Colonic mucosa (tissue), 4 donors: ENCODE measurements at places on chromosomes 16 and 17. TPM values are rescaled to one million over a fixed set of nuclear protein-coding genes. Genes with fewer than 3 reads are reported as not detected.

DNA sequence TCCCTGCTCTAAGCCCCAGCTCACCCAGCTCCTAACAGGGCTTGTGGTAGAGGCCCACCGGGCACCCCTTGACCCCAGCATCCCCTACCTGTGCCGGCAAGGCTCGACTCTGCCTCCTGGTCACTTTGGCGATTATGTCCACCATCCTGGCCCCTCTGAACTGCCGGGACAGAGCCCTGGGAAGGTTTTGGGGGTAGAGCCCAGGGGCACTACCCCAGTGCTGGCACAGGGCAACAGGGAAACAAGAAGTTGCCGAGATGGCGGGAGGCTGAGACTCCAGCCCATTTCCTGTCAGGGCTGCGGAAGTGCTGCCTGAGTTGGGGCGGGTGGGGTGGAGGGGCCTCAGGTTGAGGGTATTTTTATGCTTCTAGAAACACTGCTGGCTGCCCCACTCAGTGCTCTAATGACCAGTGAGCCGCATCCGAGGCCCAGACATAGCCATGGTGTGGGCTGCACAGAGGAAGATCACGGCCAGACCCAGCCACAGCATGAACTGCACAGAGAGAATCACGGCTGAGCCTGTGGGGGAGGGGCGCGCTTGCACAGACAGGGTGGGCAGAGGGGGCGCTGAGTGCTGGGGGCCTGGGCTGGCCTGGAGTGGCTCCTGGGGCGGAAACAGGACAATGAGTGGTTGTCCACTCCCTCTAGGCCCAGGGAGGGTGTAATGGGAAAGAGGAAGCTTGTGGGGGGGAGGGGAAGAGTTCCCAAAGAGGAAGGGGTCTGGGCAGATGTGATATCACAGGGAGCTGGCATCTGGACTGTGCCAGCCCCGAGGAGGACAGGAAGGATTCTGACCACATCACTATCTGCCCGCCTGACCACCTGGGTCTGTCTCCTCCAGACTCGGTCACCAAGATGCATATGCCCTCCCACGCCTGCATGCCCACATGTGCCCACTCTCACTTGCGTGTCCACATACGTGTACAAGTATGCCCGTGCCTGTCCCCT, 22.3 kb downstream of the ARHGAP27 start:
- peaks cover 36% of the 10 kb centered on the region for H3K4me1 ChIP-seq
- DNase-seq: peak; percentile 43
- no peaks in the 10 kb centered on the region for H3K27me3 ChIP-seq
- H3K27ac ChIP-seq: peak overlapping the region; percentile 93
- H3K4me3 ChIP-seq: peak overlapping the region; percentile 41
- no peaks in the 10 kb centered on the region for H3K36me3 ChIP-seq

KCTD11 gene
- 5.6 TPM for total RNA-seq

CCL11 gene
- total RNA-seq: 0.25 TPM

GRCh38 chr16:68263559-68264127, 683 bp upstream of the SLC7A6 start:
- DNase-seq: no peak
- H3K27ac ChIP-seq: peak overlapping the region; percentile 91
- H3K4me3 ChIP-seq: peak overlapping the region; percentile 83
- no peaks in the 10 kb centered on the region for H3K27me3 ChIP-seq

DNA sequence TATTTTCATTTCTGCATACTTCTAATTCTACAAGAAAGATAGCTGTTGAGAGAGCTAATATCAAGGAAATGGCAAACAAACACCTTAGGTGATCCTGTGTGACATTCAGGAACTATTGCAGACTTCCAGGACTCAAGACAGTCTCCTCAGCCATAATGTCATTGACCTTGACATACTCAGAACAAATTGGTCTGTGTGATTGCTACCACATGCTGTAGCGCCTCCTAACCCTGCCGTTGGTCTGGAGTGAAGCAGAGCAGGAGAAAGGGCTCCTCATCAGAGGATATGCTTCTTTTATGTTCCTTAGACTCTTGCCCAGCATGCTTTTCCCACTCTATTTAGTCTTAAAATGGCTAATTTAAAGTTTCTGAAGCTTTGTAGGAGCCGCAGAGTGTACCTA, 194.2 kb upstream of the TBX2 start:
- no peaks in the 10 kb centered on the region for H3K4me1 ChIP-seq
- H3K27me3 ChIP-seq: no peaks in the 10 kb centered on the region
- H3K27ac ChIP-seq: no peak overlapping the region
- DNase-seq: no peak
- H3K4me3 ChIP-seq: no peak overlapping the region

GLP2R gene
- total RNA-seq: 4.8 TPM

GRN gene
- 466 TPM for total RNA-seq

GRCh38 chr16:27474921-27475320, 72.9 kb downstream of the IL21R start:
- H3K36me3 ChIP-seq: peaks cover 15% of the 10 kb centered on the region
- H3K4me1 ChIP-seq: no peaks in the 10 kb centered on the region
- H3K27me3 ChIP-seq: no peaks in the 10 kb centered on the region
- H3K27ac ChIP-seq: no peak overlapping the region

- H3K36me3 ChIP-seq: no peaks in the 10 kb centered on the region
- H3K27ac ChIP-seq: no peak overlapping the region
- DNase-seq: no peak
- H3K27me3 ChIP-seq: no peaks in the 10 kb centered on the region
- H3K4me1 ChIP-seq: no peaks in the 10 kb centered on the region
- no peak overlapping the region for H3K4me3 ChIP-seq
Observed at GRCh38 chr17:11554042-11554441, 44.2 kb upstream of the DNAH9 start.

DNA sequence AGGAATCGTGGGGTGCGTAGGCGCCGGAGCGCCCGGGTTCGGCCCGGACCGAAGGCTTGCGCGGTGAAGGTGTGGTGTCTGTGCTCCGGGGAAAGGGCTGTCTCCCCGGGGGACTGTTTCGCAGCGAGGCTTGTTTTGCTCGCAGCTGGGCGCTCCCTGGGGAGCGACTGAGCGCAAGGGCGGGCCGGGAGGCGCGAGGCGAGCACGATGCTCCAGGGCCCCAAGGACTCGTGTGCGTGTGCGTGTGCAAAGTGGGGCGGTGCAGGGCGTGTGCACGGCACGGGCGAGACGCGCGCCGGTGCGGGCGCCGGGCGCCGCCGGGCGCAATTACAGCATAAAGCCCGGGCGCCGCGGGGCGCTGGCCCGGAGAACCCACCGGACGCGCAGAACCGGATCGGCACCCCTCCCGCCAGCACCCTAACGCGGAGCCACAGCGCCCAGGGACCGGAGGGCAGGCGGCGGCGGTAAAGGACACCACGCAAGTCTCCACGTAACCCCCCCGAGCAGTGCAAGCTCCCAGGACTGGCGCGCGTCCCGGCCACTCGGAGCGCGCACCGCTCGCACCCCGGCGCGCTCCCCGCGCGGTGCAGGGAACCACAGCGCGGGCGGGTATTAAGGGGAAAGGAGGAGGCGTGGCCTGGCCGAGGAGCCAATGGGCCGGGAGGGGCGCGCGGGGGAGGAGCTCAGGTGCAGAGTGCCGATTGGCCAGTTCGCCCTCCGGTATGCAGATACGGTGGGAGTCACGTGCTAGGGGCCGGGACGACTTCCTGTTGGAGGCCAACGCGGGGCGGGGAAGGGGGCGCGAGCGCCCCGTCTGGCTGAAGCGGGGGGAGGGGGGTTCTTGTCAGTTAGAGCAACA, at the start of gene TNRC6C:
TNRC6C (plus strand) TSS at position 847 of the 859 bp plus-strand sequence. CDS start 45,504 bp downstream, outside the sequence.
- H3K4me1 ChIP-seq: no peaks in the 10 kb centered on the region
- DNase-seq: peak; percentile 99

DNA sequence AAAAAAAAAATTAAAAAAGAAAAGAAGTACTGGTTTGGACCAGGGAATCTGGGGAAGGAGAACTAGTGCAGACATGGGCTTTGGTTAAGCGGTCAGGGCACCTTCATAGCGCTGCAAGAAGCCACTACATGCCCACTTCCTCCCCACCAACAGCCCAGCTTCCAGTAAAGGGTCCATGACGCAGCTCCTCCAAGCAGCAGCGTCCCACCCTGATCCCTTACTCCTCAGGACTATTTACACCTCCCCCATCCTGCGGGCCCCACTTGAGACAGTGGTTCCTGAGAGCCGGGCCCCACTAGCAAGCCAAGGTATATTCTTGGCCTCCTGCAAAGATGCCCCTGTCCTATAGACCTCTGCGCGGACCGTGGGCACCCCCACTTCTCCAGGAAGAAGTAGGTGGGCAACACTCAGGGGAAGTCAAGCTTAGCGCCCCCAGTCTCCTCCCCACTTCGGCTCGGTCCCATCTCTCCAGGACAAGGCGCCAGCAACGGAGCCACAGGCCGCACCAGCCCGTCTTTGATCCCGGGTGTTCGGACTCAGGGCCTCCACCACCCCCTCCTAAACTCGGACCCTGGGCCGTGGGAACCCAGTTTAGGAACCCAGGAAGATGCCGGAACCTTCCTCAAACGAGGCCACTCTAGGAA, 913 bp upstream of the PRR14 start:
- no peaks in the 10 kb centered on the region for H3K27me3 ChIP-seq
- H3K27ac ChIP-seq: peak overlapping the region; percentile 94
- H3K36me3 ChIP-seq: peaks cover 9% of the 10 kb centered on the region
- no peak for DNase-seq

CACNA1G gene
- 0.19 TPM for total RNA-seq

WNT3 gene
- total RNA-seq: 1.0 TPM

GRCh38 chr16:57734308-57734924, 1.2 kb upstream of the KATNB1 start:
- peak overlapping the region; percentile 63 for H3K4me3 ChIP-seq
- peak overlapping the region; percentile 67 for H3K27ac ChIP-seq
- H3K36me3 ChIP-seq: no peaks in the 10 kb centered on the region
- no peak for DNase-seq
- no peaks in the 10 kb centered on the region for H3K27me3 ChIP-seq
- peaks cover 6% of the 10 kb centered on the region for H3K4me1 ChIP-seq

- no peak overlapping the region for H3K4me3 ChIP-seq
- no peaks in the 10 kb centered on the region for H3K36me3 ChIP-seq
- no peak overlapping the region for H3K27ac ChIP-seq
- no peak for DNase-seq
- H3K27me3 ChIP-seq: no peaks in the 10 kb centered on the region
Observed at GRCh38 chr16:65041667-65042066, 80.2 kb downstream of the CDH11 start.

DNA sequence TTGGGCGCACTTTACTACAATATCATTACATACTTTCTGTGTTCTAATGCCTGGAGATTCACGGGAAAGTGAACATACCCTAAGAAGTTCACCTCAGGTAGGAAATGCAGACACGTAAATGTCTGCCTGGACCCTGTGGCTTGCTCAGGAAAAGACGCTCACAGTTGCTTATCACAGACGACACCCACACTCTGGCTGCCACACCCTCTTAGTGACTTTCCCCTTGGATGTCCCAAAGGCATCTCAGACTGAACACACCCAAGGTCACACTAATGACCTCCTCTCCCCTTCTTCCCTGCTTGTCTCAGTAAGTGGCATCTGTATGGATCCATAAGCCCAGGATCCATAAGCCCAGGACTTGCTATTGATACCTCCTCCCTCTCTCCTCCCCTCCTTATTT, 32.6 kb downstream of the CDRT15 start:
- H3K27ac ChIP-seq: no peak overlapping the region
- H3K4me1 ChIP-seq: no peaks in the 10 kb centered on the region
- H3K27me3 ChIP-seq: no peaks in the 10 kb centered on the region
- H3K4me3 ChIP-seq: no peak overlapping the region

DNA sequence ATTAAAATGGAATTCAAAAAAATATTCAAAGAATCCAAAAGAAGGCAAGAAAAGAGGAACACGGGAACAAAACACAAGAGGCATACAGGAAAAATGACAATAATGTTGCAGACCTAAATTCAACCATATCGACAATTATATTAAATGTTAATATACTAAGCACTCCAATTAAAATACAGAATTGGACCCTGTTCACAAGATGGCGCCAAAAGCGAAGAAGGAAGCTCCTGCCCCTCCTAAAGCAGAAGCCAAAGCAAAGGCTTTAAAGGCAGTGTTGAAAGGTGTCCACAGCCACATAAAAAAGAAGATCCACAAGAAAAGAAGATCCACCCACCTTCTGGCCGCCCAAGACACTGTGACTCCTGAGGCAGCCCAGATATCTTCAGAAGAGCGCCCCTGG, 6.3 kb upstream of the XAF1 start:
- no peak for DNase-seq
- no peak overlapping the region for H3K4me3 ChIP-seq
- no peaks in the 10 kb centered on the region for H3K27me3 ChIP-seq
- H3K4me1 ChIP-seq: no peaks in the 10 kb centered on the region
- H3K27ac ChIP-seq: no peak overlapping the region
